Stimulated activated naive CD4-positive, alpha-beta T cell (primary cell): ENCODE measurements at places on chromosomes 5 and 9.

GRCh38 chr9:120531683-120532300, 48.2 kb downstream of the CDK5RAP2 start:
- no peak for DNase-seq

- DNase-seq: no peak
These were observed 235.1 kb downstream of the SPOCK1 start for GRCh38 chr5:137264041-137264440.

DNA sequence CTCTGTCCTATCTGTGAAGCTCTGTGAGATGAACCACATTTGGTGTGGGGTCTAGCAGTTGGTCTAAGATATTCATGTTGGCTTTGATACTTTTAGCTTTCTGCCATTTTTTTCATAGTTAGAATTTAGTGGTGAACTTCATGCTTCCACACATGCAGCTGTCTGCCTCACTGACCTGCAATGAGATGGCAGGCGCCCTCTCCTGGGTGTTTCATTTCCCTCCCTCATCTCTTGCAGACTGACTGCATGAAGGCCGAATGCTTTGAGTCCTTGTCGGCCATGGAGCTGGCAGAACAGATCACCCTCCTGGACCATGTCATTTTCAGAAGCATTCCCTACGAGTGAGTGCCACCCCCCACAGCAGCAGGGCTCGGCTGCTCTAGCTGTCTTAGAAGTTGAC, 26.1 kb upstream of the CKMT2 start:
- no peak for DNase-seq

GRCh38 chr5:54278036-54278830, 32.1 kb downstream of the ARL15 start:
- DNase-seq: no peak

DNA sequence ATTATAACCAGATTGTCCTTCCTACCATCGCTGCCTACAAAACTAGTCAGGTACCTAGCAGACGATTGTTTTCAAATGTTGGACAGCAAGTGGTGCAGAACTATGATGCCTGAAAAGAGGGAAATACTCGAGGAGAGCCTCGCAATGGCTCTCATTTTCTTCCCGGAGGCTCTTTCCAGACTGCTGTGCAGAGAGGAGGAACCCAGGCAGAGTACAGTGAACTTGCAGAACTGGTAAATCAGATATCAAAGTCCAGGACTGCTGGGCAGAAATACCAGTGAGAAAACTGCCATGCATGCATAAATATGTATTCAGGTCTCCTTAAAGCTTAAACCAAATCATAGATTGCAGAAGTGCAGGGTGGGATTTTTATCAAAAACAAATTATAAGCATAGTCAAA, 26.4 kb upstream of the UGT3A1 start:
- DNase-seq: no peak

GRCh38 chr5:135735831-135736230, 98.6 kb upstream of the SLC25A48 start:
- no peak for DNase-seq

GRCh38 chr5:121987685-121988073, 25.9 kb downstream of the SRFBP1 start:
- DNase-seq: no peak

DNA sequence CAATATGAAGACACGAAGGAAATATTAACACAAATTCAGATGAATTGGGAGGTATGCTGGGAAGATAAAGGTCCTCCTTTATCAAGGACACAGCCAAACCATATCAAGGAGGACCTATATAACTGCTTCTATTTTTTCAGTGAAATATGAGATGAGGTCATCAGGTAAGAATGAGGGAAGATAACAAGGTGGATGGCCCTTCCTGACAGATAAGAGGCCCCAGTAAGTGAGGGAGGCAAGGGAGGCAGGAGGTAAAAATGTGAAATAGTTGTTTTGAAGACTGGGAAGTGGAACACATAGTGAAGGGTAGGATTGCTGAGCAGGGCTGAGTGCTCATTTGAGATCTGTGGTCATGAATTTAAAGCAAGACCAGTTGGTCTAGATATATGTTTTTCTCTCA, 60.0 kb upstream of the FOXE1 start:
- no peak for DNase-seq

DNA sequence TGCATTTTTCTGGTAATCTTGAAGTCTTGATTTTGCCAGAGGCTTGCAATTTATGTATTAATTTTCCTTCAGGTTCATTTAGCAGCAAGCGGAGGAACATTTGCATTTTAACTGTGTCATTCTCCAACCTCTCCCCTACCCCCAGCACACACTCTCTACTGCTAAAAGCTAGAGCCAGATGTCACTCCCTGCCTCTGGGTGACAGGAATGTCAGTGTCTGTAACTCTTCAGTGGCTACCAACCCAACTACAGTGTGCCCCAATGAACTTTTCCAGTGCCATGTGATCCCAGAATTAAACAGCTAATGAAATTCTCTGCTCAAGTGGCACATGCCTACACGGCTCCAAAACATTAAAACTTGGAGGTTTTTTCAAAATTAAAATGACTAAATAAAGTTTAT, 260.3 kb downstream of the GOLPH3 start:
- DNase-seq: no peak

DNA sequence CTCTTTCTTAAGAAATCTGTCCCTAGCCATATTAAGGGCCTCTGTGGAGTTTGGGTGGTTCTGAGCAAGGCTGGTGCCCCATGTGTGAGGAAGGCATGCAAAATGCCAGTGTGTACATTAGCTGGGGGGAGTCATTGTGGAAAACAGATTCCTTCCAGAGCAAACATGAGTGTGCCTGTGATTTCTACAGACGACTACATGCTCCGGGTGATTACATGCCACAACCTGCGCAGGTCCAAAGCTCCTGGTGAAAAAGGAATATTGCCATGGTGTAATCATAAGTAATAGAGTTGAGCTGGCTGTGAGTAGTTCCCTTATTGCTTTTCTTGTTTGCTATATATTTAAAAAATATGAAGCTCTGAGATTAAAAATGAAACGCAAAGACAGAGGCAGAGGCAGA, 102.1 kb downstream of the ACER2 start:
- DNase-seq: no peak

- DNase-seq: no peak
These were observed 38.1 kb upstream of the VLDLR start for GRCh38 chr9:2583308-2584013.

DNA sequence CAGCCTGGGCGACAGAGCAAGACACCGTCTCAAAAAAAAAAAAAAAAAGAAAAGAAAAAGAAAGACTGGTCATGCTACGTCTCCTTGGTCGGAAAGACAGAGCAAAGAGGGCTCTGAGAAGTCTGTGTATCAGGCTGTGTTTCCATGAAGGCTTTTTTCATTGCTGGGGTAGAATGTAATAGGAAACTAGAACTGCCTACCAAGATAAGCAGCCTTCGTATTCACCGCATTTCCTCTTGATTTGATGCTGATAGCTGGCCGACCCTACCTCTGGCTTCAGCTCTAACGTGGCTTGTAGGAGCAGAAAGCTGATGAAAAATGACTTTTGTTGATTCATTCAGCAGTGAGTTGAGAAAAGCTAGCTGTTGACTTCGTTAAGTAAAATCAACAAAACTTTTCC, 17.4 kb downstream of the SLC1A3 start:
- no peak for DNase-seq

- DNase-seq: no peak
These were observed 1005.0 kb upstream of the DMAC1 start for GRCh38 chr9:8804613-8805012.

DNA sequence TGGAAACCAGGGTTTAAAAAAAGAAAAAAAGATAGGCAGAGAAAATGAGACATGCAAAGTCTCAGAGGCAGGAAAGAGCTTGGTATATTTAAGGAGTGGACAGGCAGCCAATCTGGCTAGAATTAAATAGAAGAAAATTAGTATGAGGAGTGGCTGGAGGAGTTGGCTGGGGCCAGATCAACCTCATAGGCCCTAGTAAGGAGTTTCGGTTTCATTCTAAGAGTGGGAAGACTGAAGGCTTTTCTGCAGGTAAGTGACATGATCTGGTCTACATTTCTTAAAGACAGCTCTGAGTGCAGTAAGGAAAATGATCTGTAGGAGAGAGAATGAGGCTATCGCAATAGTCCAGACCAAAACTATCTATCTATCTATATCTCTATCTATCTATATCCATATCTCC, 27.5 kb downstream of the ADRB2 start:
- DNase-seq: no peak

- DNase-seq: no peak
These were observed 38.8 kb upstream of the RPL26L1 start for GRCh38 chr5:172920447-172920849.

DNA sequence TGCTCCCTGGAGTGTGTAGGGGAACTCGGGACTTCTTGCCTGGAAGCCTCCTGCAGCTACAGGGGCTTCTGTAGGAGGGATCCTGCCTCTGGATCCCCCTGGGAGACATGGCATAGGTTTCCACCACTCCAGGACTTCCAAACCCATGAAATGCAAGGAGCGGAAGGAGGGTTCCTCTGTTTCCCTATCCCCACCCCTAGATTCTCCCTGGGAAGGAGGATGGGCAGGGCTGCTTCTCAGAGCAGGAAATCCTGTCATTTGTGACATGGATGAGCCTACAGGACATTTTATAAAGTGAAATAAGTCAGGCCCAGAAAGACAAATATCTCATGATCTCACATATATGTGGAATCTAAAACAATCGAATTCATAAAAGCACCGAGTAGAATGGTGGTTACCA, 23.5 kb upstream of the SLC25A48 start:
- DNase-seq: no peak

DNA sequence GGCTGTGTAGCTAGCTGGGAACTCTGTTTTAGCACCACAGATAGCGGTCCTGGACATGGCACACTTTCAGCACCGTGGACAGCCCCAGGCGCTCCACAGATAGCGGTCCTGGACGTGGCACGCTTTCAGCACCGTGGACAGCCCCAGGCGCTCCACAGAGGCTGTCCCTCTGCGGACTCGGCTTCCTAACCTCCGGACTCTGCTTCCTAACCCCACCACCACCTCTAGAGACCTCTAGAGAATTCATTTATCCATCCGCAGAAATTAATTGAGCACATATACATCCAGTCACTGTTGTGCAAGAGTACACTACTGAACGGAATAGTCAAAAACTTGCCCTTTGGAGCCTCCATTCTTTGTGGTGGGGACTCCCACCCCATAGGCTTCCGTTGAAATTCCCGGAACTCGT, 27.4 kb downstream of the UNC5A start:
- DNase-seq: peak; percentile 37

DNA sequence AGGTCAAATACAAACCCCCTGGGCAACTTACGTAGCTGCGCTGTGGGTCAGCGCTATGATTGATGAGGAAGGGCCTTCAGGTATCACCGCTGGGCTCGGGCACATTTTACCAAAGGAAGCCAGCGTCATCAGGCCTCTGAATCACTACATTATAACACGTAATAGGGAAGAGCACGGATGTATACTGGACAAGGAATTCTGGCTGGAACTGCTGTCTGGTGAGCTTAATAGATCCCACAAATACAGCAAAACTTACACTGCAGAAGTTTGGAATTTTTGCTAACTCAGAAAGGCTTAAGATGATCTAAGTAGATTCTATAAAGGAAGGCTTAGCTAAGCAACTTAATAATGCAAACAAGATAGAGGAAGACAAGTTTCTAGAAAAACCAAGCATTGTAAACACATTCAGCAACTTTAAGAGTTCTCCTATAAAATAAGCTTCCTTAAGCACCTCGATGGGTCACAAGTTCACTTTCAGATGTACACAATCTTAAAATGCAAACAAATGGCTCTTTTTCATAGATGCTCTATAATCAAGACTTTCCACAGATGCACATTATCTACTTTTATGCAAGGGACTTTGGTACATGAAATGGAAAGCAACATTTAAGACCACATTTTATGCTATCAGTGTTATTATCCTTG, 360.1 kb upstream of the PANK3 start:
- no peak for DNase-seq

GRCh38 chr9:69215774-69216485, 41.9 kb downstream of the TJP2 start:
- no peak for DNase-seq

DNA sequence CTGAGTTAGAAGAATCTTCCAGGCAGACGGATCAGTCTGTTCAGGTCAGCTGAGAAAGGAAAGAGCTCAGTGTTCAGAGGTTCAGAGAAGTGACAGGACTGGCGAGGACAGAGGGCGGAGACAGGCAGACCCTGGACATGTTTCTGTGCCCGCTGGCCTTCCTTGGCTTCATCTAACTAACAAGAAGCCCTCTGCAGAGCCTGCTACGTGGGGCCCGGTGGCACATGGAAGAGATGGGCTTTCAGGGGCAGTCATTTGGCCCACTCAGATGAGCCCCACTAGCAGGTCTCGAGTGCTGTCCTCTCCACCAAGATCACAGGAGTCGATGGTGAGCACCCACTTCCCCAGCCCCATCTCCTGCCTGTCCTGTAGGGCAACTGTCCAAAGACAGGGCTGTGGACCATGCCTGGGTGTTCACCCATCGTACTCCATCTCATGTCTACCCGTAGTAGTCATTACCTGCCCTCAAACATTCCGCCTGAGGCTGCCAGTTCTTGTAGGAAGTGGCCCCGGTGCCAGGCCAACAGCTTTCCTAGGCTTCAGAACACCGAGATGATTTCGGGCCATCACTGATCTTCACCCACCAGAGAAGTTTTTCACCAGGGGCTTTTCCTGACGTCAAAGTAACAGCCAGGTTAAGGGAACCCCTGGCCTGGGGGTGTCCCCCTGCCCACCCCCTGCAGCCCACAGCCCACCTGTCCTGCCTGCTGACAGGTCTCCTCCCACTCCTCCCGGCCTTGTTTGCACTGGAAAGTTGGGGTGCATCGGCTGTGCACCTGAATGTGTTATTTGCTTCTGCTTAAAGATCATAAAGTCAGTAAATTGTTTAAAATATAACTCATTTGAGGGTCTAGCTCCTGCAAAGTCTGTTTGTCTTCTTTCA, 14.0 kb downstream of the IRX2 start:
- no peak for DNase-seq

DNA sequence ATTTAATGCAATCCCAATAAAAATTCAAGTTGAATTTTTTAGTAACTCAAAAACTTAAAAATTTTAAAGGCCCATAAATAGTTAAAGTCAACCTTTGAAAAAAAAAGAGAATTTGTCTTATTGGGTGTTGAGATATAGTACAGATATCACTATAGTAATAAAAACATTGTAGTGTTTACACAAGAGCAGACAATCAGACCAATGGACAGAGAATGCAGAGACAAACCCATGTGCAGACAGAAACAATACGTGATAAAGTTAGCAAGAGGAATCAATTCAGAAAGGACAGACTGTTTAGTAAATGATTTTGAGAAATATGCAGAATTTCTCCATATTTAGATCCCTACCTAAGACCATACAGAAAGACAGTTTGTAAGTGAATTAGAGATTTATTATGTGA, 33.9 kb downstream of the GOLGA1 start:
- DNase-seq: no peak

DNA sequence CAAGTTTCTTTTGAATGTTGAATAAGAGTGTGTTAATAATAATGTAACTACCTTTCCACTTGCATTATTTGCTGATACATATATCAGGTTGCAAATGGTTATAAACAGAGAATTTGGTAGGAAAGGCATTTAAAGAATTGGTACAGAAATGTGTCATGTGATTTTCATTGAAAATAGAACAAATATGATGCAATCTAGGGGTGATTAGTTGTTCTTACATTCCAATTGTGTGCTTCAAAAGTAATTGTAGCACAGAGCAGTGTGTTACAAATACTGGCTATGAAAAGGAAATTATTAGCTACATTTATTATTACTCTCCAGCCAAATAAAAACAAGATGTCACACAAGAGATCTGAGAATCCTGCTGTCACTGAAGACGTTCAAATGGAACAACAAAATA, 61.8 kb upstream of the PRDM9 start:
- no peak for DNase-seq
